Omental fat pad (tissue), 4 donors: ENCODE measurements at places on chromosomes 7 and 10.

- DNase-seq = no peak
Observed at GRCh38 chr10:50398823-50399222, 147.5 kb upstream of the ASAH2 start.

- no peak for DNase-seq
Observed at GRCh38 chr7:158824028-158824427, 5.3 kb downstream of the ESYT2 start.

DNA sequence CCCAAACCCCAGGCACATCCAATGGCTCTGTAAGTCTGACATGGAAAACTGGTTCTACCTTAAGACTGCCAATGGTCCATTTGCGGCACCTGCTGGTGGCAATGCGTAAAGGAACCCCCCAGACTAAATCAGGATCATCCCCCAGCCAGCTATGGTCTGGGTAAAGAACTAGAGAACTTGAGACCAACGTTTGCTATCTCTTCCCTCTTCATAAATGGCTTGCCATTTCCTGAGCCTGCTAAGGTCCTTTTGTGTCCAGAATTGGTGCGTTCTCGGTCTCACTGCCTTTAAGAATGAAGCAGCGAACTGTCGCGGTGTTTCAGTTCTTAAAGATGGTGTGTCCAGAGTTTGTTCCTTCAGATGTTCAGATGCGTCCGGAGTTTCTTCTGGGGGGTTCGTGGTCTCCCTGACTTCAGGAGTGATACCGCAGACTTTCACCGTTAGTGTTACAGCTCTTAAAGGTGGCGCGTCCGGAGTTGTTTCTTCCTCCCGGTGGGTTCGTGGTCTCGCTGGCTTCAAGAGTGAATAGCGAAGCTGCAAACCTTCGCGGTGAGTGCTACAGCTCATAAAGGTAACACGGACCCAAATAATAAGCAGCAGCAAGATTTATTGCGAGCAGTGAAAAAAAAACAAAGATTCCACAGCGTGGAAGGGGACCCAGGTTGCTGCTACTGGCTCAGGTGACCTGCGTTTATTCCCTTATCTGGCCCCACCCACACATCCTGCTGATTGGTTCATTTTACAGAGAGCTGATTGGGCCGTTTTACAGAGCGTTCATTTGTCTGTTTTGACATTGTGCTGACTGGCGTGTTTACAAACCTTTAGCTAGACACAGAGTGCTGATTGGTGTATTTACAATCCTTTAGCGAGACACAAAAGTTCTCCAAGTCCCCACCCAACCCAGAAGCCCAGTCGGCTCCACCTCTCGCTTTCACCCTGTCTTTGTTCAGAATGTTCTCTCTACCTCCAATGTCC lies 95.4 kb downstream of the ELMO1 start:
- DNase-seq = no peak

DNA sequence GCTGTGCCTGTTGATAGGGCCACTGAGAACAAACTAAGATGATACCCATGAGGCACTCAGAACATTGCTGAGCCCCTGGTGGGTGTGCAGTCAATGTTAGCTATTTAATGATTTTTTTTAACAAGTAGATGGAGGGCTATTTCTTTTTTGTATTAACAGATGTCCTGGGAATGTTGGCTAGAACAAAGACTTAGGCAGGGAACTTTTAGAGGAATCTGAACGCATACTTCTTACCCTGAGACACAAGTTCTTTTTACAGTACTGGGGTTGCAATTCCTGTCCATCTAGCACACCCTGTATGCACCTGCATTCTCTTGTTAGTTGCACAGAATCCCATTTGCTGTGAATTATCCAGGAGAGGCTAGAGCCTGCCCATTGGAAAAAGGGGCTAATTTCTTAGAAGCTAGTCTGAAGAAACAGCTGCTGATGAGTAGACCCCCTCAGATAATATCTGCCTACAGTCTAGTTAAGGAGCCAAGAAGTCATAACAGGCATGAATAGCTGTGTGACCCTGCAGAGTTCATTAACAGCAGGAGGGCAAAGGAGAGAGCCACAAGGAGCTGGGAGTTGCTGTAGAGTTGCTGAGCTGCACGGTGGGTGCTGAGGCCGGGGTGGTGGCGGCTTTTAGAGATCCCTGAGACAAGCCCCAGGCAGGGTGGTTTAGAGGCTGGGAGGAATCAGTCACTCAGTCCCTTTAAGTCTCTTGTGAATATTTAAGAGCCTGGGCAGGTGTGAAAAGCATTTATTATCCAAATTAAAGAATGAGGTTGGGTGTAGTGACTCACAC lies 103.7 kb upstream of the FZD8 start:
- DNase-seq = no peak

- DNase-seq = no peak
Observed at GRCh38 chr10:100743626-100744135, 1.7 kb upstream of the PAX2 start.

DNA sequence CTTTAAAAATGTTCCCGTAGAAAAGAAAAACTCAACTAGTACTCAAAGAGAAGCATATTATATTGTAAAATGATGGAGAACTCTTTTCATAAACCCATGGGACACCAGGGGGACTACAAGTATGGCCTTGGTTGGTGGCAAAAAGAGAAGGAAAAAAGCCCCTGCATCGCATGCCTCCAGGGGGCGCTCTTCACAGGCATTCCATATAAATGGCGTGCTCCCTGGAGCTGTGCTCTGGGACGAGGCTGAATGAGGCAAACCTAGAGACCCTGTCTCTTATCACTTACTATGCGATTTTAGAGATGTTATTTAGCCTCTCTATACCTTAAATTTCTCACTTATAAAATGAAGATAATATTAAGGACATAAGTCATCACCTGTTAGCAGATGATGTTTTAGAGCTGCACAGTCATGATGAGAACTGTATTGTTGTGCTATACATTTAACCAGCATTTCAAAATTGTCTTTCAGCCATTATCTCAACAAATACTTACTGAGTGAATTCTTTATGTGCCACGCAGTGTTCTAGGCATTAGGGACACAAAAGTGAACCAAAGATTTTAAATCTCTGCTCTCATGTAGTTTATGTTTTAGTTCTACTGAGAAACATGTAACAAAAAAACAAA lies 105.8 kb downstream of the ARHGAP21 start:
- peak; percentile 46 for DNase-seq

DNA sequence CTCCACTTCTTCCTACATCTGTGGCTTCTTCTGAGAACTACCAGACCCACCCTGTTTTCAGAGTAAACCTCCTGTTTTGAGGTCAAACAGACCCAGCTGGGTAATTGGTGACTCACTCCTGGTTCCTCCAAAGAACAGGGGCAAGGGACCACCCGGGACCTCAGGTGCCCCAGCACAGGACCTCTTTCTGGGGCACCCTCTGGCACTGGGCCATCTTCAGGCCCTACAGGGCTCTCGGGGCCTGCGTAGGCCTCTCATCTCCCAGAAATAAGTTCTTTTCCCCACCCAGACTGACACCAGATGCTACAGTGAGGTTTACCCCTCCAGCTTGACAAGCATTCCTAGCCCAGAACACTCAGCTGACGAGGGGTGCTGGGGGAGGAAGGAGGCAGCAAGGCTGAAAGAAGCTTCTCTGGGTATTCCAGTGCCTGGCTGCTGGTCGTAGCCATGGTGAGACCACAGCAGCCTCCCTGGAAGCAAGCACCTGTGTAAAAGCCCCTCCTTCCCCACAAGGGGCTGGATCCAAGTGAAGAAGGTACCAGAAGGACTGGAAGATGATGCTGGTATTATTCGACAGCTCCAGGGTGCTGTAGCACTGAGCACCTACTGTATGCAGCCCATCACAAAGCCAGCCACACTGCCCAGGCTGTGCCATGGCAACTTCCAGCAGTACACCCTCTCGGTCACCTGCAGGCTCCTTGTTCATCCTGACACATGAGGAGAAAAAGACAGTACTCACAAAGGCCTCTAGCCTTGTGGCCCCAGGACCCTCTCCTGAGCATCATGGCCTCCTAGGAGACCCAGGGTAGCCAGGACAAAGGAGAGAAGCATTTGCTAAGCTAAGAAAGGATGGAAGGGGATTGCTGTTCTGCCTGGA lies 47.4 kb downstream of the ALOX5 start:
- no peak for DNase-seq

GRCh38 chr7:7816084-7816483 lies 97.7 kb upstream of the RPA3 start:
- no peak for DNase-seq

- no peak for DNase-seq
Observed at GRCh38 chr10:33160151-33160550, 174.3 kb downstream of the NRP1 start.

DNA sequence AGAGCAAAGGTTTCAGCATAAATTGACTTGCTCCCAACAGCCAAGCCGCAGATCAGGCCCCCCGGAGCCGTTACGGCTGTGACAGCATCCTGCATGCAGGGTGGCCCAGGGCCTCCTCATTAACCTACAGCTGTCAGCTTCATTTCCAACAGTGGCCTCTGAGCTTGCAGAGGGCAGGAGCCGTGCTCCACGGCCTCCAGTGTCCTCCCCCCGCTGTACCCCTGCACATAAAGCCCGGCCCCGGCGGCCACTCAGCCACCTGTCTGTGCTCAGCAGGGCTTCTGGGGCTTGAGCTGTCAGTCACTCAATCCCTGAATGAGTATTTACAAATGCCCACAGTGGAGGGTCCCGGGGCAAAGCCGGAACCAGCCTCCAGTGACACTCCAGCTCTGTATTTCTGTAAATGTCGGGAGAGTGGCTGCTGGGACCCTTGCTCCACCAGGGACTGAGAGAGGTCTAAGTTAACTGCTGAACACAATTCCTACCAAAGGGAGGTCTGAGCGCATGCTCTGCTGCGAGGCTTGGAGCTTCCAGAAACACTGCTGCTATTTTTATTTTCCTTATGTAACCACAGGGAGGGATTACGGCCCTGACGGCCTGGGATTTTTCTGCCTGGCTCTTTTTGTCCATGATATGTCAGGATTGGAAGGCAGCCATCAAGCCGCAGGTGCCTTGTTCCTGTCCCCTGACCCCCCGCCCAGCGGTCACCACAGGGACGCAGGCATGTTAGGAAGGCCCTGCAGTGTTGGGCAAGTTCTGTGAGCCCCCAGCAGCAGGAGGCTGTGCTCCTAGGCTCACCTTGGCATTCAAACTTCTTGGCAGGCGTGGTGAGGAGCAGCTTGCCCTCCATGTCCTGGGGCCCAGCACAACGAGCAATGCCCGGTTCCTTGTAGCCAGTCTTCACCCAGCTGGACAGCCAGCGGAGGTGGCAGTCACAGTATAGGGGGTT lies 165.0 kb downstream of the SLIT1 start:
- DNase-seq = no peak

GRCh38 chr10:51076299-51076841 lies 2.1 kb downstream of the PRKG1 start:
- DNase-seq = no peak

GRCh38 chr10:61063901-61064300 lies 119.9 kb upstream of the RHOBTB1 start:
- DNase-seq = no peak

DNA sequence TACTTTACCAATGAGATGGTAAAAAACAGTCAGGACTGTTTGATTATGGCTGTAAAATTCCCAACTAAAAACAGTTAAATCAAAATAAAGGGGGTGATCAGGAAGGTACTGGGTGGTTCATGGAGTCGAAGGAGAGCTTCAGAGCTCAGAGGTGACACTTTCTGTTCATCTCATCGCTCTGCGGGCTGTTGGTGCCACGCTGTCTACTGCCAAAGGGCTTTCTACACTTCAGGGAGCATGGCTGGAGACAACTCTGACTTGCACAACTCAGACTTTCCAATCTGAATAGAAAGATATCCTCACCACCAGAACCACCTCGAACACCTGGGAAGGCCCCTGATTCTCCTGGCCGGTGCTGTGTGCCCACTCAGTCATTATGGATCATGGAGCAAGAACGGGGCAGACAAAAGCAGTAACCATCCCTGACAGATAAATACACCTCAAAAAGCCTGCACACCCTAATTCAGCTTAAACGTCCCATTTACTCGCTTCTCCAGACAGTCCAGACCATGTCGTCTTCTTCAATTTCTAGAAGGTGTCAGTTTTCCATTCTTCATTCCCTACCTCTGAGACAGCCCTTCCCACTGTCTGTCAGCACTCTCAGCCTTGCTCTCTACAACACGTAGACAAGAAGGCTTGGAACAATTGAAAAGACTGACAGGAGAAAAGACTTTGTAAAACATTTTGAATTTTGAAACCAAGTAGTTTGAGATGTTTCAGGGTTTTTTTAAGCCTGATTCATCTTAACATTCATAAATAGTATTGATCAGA lies 348.7 kb upstream of the NFE2L3 start:
- no peak for DNase-seq

GRCh38 chr10:3720228-3721019 lies 64.6 kb downstream of the KLF6 start:
- no peak for DNase-seq

DNA sequence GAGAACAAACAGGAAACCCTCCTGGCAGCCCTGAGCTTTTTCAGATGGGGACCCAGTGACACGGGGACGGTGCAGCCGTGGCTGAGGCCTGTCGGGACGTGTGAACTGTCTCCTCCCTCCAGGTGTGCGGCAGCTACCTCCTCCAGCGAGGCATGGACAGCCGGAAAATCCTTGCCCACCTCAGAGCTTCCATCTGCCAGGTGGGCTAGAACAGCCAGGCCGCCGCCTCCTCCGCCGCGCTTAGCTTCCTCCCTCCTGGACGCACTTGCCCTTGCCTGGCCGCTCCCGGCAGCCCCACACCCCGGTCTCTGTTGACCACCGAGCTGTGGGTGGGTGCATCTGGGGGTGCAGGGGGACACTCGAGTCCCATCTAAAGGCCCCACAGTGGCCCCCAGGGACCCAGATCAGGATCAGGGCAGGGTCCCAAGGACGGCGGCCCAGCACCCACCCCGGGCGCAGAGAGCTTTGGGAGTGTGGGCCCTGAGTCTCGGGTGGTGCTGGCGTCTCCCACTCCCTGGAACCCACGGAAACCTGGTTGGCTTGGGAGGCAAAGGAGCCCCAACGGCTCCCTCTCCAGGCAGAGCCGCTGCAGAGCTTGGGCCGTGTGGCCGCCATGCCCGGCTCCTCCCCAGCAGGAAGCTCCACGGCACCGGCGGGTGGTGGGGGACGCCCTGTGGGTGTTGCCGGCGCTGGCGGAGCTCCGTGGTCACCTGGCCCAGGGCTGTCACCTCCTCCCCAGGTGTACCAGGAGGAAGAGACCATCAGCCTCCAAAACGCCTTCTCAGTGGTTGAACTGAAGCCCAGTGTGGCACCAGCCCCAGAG lies 32.9 kb upstream of the UTF1 start:
- no peak for DNase-seq

DNA sequence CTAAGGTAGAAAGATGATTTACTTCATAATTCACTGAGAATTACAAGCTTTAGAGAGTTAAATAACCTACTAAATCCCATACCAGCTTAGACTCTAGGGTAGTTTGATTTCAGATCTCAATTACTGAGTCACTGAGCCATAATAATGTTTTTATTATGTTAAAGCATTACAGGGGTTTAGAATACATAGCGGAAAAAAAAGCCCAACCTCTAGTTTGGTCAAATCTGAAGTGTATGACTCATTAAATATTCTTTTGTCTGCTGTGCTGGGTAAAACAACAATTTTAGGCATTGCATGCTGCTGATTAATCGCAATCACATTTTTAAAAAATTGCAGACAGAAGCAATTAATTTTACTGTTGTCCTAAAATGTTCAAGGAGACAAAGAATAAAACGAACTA lies 48.5 kb downstream of the MALRD1 start:
- DNase-seq = no peak

DNA sequence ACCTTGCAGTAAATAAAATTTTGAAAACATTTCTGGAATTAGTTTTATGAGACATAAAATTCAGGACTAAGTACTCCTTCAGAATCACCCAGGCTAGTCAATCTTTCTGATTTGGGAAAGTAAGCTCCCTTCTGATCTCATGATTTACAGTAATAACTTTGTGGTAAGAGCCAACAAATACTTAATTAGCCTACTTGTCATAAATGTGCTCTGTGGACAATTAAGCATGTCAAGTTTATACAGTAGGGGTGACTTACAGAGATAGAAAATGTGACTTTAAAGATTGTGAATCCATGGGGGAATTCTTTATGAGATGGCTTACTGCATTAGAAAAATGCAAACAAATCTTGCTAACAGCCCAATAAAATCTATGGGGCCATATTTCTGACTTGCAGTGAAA lies 616.9 kb upstream of the GHITM start:
- DNase-seq = no peak
